Stimulated activated CD4-positive, alpha-beta T cell treated with anti-CD3 and anti-CD28 coated beads, Interleukin-12 subunit alpha, Interleukin-12 subunit beta, amount 100 ng/mL, for 24 hours (primary cell): ENCODE measurements at places on chromosomes 4 and X.

GRCh38 chr4:17020901-17021300, 122.5 kb upstream of the LDB2 start:
- no peak for DNase-seq

DNA sequence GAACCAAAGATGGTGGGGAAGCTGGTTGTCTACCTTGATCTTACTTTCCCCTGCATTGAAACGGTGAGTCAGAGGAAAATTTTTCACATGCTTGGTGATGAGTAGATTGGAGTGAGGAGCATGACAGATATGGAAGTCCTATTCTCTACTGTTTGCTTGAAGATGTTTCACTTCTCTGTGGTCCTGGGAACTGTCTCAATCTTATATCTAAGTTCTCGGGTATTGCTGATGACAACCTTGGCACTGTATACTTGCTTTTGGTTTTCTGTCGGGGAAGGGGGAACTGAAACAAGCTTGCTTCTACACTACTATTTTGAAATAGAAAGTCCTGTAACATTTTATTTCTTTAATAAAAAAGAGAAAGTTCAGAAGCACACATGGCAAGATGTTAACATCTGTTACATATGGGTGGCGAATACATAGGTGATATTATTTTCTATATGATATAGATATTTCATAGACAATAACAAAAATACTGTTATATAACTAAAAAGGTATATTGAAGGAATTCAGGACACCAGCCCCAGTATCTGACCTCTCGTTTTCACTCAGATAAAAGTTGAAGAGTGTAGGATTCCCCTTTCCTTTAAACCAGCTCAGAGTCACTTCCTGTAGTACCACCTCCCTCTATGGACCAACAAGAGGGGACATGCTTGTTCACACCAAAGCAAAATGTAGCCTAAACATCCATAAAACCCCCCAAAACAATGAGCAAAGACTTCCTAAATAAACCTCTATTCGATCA, 88.8 kb downstream of the FMR1NB start:
- DNase-seq: no peak

- DNase-seq: no peak
Observed at GRCh38 chrX:9832811-9833210, 46.6 kb downstream of the SHROOM2 start.

DNA sequence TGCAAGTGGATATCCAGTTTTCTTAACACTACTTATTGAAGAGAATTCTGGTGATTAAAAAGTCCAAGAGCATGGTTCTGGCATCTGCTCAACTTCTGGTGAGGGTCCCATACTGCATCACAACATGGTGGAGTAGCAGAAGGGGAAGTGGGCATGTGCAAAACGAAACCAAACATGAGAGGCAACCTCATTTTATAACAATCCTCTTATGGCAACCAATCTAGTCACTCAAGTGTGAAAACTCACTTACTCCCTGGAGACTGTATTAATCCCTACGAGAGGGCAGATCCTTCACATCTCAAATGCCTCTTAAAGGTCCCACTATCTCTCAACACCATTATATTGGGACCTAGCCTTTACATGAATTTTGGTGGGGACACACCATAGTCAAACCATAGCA, 55.4 kb upstream of the TRO start:
- DNase-seq: no peak

DNA sequence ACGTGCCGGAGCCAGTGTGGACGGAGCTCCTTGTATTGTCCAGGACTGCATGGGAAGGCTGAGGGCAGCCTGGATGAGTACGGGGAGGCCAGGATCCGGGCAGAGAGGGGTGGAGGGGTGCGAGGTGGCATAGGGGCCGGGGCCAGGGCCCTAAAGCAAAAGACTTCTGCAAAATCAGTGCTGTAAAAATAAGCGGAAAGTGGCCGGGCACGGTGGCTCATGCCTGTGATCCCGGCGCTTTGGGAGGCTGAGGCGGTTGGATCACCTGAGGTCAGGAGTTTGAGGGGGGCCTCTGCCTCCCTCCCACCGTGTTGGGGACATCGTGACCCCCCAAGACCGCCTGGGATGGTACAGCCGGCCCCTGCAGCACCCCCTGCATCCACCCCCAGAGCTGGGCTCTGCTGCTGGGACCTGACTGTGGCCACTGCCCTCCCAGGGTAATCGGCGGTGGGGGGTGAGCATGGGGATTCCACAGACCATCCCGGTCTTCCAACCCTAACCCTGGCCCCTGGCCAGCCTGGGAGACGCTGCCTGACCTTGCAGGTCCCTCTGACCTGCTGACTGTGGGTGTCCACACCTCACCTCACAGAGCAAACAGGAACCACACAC, 23.4 kb upstream of the PLCXD1 start:
- no peak for DNase-seq

DNA sequence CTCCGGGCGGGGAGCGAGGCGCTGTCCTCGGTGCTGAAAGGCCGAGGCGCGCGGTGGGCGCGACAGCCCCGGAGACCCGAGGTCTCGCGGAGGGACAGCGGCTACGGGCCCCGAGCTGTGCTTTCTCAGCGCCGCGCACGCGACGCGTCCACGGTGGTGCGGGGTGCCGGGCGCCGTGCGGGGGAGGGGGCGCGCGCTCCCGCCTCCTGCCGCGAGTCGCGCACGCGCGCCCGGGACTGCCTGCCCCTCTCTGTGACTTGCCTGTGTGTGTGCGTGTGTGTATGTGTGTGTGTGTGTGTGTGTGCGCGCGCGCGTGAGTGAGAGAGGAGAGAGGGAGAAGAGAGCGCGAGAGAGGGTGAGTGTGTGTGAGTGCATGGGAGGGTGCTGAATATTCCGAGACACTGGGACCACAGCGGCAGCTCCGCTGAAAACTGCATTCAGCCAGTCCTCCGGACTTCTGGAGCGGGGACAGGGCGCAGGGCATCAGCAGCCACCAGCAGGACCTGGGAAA, at the start of gene GRIA2:
GRIA2 (plus strand) TSS at position 358 of the 511 bp plus-strand sequence. CDS start 315 bp downstream, outside the sequence.
- peak; percentile 1 for DNase-seq

- no peak for DNase-seq
Observed at GRCh38 chr4:136562834-136563233, 969.5 kb downstream of the PCDH18 start.
